ENCODE measurements at places on chromosomes 1 and 21.

- no peak for DNase-seq
These were observed 15.1 kb downstream of the BACH1 start for GRCh38 chr21:29313662-29314408.

DNA sequence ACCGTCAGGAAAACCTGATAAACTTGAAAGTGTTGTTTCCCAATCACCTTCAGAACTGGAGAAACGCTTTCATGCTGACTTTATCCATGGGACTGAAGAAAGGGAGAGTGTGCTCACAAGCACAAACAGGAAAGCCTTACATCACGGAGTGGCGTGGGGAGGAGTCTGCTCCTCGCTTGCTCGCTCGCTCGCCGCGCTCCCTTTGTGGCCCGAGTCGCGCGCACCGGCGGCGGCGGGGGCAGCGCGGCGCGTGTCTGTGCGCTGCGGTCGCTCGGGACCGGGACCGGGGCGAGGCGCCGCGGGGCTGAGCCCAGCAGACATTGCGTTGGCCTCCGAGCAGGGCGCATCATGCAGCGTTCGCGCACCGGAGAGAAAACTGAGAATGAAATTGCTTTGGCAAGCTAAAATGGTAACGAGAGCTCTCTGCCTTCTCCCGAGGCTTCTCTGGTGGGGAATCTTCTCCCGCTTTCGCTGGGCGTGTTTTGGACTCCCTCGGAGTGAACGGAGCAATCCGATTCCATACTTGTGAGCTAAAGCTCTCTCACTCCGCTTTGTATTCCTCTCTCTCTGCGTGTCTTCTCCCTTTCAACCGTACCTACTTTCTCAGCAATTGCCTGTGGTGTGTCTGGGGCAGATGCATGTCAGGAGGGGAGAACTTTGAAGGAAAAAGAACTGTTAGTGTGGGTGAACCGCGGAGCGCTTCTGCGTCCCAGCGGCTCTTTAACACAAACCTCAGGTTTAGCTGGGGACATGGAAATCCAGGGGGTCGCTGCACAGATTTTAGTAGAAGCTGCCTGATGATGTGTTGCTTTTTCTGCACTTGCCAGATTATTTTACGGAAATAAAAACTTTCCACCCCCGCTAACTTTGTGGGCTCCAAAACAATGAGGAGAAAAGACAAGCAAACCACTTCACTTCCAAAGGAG, at the start of gene RGL1:
RGL1 (plus strand) TSS at position 205 of the 926 bp plus-strand sequence; CDS start at position 383, 178 bp downstream.
- DNase-seq, result no peak

DNA sequence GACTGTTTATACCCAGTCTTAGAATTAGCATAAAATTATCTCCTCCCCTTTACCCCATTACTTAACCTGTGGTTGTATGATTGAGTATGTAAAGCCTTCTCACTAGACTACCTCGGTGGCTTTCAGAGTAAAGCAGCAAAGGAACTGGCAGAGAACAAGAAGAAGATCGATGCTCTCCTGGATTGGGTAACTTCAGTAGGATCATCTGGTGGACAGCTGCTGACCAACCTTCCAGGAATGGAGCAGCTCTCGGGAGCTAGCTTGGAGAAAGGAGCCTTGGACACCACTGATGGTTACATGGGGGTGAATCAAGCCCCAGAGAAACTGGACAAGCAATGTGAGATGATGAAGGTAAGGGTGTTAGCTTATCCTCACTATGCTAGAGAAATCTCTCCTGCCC, 138.6 kb upstream of the BMP8A start:
- DNase-seq, result no peak

DNA sequence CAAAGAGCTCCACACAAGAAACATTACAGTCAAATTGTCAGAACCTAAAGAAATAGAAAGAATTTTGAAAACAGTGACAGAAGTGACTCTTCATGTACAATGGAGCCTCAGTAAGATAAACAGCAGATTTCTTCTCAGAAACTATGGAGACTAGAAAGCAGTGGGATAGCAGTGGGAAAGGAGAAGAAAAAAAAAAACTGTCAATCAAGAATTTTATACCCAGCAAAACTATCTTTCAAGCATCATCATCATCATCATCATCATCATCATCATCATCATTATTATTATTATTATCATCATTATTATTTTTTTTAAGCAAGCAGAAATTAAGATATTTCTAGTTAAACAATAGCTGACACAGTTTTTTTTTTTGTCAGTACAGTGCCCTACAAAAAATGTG, 24.2 kb downstream of the CEP170 start:
- no peak for DNase-seq

GRCh38 chr1:24930260-24931145, at the start of gene RUNX3:
RUNX3 (minus strand) TSS chr1:24930276; CDS start chr1:24929868, 408 bp downstream.
- peak; percentile 91 for DNase-seq

Data from T-helper 22 cell (primary cell).